ENCODE measurements at places on chromosomes 7 and 10. TPM values are rescaled to one million over a fixed set of nuclear protein-coding genes. Genes with fewer than 3 reads are reported as not detected.

The ADGRA1 gene
- total RNA-seq = not detected

The TUBAL3 gene
- not detected for total RNA-seq

The CALY gene
- 0.09 TPM for total RNA-seq

- no peaks in the 10 kb centered on the region for H3K4me1 ChIP-seq
- DNase-seq = no peak
- no peaks in the 10 kb centered on the region for H3K36me3 ChIP-seq
- no peak overlapping the region for H3K4me3 ChIP-seq
- H3K27ac ChIP-seq = no peak overlapping the region
Measured at GRCh38 chr10:34575882-34576281, 239.2 kb downstream of the PARD3 start.

DNA sequence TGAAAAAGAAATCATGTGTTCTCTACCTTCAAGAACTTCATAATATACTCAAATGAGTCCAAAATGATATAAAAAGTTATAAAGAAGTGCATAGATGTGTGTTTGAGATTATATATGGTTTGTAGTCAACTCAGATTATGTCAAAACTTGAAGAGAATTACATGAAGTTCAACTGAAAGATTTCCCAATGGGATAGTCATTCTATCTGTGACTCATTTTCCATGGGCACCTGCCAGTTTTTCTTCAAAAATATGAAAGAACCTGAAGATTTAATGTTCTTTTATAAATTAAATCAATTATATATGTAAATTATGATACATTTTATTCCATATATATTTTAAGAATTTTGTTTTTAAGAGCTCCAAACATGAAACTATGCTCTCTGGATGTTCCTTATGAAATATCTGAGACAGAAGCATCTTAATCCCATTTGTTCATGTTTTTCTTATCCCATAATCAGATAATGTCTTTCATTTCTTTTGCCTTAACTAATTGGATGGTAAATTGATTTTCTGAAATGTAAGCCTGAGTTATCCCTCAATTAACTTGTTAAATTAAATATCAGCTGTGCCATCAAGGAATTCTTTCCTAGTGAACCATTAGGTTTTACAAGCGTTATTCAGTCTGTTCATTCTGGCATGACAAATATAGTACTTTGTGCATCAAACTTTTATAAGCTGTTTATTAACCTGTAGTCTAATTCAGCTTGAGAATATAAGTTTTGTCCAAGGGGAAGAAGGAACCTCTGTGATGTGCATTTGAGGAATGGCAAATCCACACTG lies 387.1 kb downstream of the IPMK start:
- no peaks in the 10 kb centered on the region for H3K36me3 ChIP-seq
- no peak overlapping the region for H3K4me3 ChIP-seq
- no peaks in the 10 kb centered on the region for H3K4me1 ChIP-seq
- no peaks in the 10 kb centered on the region for H3K27me3 ChIP-seq
- no peak for DNase-seq
- H3K27ac ChIP-seq = no peak overlapping the region

- H3K27ac ChIP-seq = no peak within 1 kb of the TSS
- H3K27me3 ChIP-seq = no peaks in the 10 kb centered on the region
- no peaks in the 10 kb centered on the region for H3K36me3 ChIP-seq
- H3K4me3 ChIP-seq = no peak within 1 kb of the TSS
- no peak for DNase-seq
Measured at GRCh38 chr10:47322300-47323061, at the start of gene GDF2. Gene GDF2 (plus strand): TSS chr10:47322454. CDS start chr10:47322669, 215 bp downstream.

GRCh38 chr7:115267503-115267902 lies 345.6 kb downstream of the MDFIC start:
- no peak overlapping the region for H3K27ac ChIP-seq
- H3K4me1 ChIP-seq = no peaks in the 10 kb centered on the region
- no peaks in the 10 kb centered on the region for H3K36me3 ChIP-seq
- DNase-seq = no peak
- H3K27me3 ChIP-seq = peaks cover 21% of the 10 kb centered on the region
